T-helper 2 cell (primary cell): ENCODE measurements at places on chromosomes 13 and 19.

- peak; percentile 78 for DNase-seq
Observed at GRCh38 chr19:18119013-18119716, 21.6 kb downstream of the MAST3 start.

GRCh38 chr13:101416181-101417042 is at the start of gene NALCN:
NALCN (minus strand) TSS chr13:101416508; CDS start chr13:101399126, 17,382 bp downstream.
- DNase-seq: no peak

DNA sequence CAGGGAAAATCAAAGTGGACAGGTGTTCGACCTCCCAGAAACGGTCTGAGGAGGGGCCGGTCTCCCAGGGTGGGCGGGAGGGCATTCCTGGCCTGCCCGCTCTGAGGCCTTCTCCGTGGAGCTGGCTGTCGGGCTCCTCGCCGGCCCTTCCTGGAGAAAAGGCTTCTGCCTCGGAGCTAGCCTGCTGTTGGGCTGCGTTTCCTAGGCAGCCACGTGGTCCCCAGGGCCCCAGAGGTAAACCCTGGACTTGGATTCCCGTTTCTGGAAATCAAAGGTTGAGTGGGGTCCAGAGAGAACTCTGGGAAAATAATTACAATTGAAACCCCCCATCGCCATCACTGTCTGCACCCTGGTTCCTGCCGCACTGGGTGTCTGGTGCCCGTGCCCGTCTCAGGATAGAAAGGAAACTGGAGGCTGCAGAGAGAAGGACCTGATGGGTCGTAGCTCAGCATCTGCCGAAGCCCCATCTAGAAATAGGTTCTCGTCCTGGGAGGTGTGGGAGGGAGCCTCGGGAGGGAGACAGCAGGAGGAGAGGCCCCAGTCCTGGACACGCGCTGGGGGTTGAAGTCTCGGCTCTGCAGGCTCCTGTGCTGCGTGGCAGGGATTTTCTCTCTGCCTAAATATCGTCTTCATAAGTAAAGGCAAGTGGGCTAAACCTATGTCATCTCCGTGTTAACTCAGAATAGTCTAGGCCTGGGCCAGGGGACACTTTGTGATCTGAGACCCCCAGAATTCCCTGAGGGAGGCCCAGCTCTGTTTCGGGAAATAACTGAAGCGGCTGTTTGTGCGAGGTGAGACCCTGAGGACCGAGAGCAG is 7.7 kb upstream of the PROZ start:
- DNase-seq: no peak

DNA sequence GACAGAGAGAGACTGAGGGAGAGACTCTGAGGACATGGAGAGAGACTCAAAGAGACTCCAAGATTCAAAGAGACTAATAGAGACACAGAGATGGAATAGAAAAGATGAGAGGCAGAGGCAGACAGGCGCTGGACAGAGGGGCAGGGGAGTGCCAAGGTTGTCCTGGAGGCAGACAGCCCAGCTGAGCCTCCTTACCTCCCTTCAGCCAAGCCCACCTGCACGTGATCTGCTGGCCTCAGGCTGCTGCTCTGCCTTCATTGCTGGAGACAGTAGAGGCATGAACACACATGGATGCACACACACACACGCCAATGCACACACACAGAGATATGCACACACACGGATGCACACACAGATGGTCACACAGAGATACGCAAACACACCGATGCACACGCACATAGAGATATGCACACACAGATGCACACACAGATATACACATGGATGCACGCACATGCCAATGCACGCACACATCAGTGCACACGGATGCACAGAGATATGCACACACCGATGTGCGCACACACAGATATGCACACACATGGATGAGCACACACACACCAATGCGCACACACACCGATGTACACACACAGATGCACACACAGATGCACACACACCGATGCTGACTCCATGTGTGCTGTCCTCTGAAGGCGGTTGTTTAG is 3.3 kb upstream of the F10 start:
- DNase-seq: no peak

DNA sequence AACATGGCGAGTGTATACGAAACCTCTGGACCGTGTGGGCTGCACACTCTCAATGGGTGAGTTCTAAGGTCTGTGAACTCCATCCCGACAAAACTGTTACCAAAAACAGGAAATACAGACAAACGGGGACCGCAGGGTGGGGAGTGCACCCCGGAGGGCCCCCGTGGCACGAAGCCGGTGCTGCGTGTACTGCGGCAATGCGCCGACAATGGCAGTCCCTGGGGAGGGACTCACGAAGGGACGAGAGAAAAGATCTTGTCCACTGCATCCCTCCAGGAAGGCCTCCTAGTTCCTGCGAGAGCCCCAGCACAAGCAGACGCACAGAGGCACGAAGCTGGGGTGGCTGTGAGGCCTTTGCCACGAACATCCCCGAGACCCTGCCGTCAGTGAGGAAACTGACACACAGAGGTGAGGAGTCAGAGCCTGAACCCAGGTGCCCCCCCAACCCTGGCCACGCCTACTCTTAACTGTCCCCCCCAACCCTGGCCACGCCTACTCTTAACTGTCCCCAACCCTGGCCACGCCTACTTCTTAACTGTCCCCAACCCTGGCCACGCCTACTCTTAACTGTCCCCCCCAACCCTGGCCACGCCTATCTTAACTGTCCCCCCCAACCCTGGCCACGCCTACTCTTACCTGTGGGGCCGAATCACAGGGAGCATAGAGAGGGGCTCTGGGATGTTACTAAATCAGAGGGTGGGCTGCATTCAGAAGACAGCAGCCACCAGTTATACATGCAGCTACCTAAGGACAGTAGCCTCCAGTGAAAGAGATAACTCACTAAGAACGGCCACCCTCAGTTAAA is 4.2 kb downstream of the MED16 start:
- DNase-seq: no peak

GRCh38 chr19:54791476-54791875 is 11.9 kb upstream of the KIR2DL4 start:
- DNase-seq: no peak

- no peak for DNase-seq
Observed at GRCh38 chr19:29315556-29316190, 102.7 kb upstream of the UQCRFS1 start.
